ENCODE measurements at places on chromosomes 11 and 22. TPM values are rescaled to one million over a fixed set of nuclear protein-coding genes. Genes with fewer than 3 reads are reported as not detected.
A peak's percentile ranks its signal among the peaks of the same experiment; 100 is the strongest.

- DNase-seq: peak; percentile 19
These were observed 214.3 kb downstream of the NXPE2 start for GRCh38 chr11:114892381-114893197.

Gene RNF26
- 22.0 TPM for total RNA-seq

DNA sequence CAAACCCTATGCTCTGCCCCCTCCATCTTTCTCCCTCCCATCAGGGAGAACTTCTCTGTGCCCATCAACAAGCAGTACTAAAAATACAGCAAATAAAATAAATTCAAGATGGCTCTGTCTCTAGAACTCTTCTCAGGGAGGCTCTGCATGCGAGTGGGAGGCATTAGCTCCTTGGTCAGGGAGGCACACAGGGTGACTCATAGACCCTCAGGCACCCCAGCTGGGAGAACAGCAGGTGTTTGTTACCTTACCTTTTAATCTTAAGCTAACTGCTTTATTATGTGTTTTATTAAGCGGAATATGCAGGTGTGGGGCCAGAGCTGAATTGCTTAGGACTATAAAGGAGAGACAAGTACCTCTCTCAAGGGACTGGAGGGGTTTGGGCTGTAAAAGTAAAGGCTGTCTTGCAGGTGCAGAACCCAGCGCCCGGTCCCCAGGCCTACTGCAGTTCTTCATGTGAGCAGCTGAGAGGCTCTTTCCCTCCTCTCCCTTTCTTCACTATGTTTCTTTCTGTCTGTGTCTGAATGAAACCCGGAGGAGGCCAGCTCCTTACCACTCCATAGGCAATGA lies 20.8 kb downstream of the CSNK2A3 start:
- DNase-seq: no peak

- no peak for DNase-seq
These were observed 27.0 kb upstream of the SLC22A8 start for GRCh38 chr11:63042596-63042995.

DNA sequence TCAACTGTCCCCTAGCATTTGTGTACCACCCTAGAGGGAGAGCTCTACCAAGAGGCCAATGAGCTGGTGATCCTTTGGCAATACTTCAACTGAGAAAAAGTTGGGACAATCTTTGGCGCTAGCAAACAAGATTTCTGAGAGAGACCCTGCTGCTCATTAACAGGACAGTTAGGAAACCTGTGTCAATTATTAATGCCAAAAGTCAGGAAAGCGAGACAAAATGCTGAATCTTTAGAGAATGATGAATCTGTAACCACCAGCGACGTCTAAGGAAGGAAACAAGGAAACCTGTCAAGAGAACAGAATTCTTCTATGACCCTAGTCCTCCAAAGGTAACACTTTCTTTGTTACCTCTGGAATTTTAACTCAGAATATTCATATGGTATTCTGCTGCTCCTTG lies 19.9 kb downstream of the LARGE2 start:
- peak; percentile 10 for DNase-seq

Gene OMP
- total RNA-seq: not detected

DNA sequence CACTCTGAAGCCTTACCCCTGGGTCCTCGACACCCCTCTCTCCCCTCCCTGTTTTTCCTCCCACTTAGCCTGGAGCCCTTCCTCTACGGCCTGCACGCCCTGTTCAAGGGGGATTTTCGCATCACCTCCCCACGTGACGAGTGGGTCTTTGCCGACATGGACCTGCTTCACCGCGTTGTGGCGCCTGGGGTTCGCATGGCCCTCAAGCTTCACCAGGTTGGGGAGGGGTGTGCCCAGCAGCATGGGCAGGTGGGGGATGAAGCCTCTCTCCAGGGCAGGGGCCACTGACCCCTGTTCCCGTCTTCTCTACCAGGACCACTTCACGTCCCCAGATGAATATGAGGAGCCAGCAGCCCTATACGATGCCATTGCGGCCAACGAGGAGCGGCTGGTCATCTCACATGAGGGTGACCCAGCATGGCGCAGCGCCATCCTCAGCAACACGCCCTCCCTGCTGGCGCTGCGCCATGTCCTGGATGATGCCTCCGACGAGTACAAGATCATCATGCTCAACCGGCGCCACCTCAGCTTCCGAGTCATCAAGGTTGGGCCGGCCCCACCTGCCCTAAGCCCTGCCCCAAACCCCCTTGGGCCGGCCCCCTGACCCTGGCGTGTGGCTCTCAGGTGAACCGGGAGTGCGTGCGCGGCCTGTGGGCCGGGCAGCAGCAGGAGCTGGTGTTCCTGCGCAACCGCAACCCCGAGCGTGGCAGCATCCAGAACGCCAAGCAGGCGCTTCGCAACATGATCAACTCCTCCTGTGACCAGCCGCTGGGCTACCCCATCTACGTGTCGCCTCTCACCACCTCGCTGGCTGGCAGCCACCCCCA lies 2.8 kb upstream of the SIPA1 start:
- no peak for DNase-seq

DNA sequence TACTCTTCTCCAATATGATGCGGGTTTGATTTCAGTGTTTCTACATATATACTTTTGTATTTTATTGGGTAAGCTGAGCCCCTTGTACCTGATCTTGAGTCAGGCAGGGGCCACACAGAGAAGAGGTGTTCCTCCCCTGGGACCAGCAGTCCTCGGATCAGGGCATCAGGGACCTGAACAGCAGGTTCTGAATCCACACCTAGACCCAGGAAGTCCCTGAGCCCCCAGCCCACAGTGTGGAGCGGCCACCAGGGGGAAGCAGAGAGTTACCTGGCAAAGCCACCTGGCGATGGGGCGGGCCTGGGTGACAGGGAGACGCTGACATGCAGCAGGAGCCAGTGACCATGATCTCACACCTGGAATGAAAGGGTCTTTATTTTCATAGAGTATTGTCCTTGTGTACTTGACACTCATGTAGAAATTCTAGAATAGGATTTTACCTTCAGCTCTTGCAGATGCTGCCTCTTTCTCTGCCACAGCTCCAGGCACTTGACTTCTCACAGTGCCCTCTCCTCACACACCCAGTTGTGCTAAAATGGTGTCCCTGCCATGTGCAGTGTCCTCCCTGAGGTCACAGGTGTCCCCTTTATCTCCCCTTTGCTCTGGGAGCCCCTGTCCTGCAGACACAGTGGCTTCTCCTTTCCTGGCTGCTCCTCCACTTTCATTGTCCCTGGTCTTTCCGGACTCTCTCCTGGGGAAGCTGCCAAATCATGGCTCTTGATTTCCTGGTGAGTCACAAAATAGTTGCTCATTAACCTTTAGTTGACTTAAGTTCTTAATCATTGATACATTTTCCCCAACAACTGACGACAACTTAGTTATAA lies 48.5 kb downstream of the GGTLC2 start:
- no peak for DNase-seq

Gene JRKL
- total RNA-seq: 4.5 TPM
